Stimulated activated naive CD4-positive, alpha-beta T cell (primary cell): ENCODE measurements at places on chromosomes 16 and 17.

- no peak for DNase-seq
Observed at GRCh38 chr16:12096157-12096777, 119.7 kb downstream of the SNX29 start.

- no peak for DNase-seq
Observed at GRCh38 chr17:78517421-78517820, 59.8 kb downstream of the DNAH17 start.

DNA sequence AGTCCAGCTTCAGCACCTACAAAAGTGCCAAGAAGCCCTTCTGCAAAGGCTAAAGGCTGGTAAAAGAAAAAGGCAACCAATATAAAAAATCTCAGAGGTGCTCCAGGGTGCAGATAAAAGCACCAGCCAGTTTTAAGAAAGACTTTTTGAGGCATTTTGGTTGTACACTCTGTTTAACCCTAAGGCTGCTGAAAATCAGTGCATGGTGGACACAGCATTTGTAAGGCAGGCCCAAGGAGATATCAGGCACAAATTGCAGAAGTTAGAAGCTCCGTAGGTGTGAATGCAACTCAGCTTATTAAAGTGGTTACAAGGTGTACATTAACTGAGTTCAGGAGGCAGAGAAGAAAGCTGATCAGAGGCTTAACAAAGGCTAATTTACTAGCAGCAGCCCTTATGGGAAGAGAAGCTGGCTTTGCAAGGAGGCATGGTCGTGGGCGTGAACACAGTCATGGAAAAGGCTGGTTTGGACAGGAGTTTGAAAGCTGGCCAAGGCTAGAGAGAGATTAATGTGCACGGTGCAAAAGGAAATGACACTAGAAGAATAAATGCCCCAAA, 21.1 kb downstream of the ACSM1 start:
- DNase-seq, result no peak

DNA sequence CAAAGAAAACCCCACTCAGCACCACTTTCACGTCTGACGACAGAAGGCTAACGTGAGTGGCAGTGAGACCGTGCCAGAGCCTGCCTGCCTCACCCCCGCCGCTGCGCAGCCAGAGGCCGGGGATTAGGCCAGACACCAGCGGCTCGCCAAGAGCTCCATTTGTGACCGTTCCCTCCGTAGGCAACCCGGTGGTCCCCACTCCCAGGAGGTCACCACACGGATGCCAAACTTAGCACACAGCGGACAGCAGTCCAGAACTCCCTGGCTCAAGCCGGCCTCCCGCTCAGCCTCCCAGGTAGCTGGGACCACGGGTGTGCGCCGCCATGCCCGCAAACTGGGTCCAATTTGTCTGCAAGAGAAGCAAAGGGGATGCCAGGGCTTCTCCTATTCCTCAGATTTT, 104.6 kb downstream of the ANKRD11 start:
- DNase-seq, result no peak

DNA sequence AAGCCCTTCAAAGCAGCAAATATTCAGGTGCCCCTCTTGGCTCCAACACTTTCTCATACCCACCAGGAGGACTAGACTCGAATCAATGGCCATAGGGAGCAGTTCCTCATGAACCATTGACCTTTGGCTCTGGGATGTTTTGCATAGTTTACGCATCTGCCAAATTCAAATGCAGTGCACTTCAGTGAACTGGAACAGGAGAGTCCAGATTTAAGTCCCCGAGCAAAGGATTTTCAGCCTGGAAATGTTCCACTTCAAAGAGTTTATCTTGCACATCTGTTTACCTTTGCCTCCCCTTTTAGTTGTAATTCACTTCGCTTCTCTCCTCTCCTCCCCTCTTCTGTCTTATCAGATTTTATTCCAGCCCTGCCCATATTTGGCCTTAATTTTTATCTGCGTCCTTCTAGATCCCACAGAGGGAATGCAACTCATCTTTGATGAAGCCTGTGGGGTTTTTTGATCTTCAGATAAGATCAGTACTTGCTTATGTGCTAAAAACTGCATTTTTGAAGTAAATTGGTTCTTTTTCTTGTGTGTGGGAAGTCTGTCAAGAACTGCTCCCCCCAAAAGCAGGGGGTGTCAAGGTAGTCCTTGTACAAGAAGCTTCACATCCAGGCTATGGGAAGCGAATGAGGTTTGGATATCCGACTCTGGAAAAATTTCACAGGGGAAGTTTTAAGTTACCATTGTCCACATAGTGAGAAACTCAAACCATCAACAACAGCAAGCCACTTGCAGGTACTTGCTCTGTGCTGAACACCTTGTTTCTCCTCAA, 281.6 kb downstream of the RBFOX1 start:
- no peak for DNase-seq

- no peak for DNase-seq
Observed at GRCh38 chr17:22300177-22300576, 607.9 kb downstream of the KCNJ18 start.
